ENCODE measurements at places on chromosomes 7 and 10.

DNA sequence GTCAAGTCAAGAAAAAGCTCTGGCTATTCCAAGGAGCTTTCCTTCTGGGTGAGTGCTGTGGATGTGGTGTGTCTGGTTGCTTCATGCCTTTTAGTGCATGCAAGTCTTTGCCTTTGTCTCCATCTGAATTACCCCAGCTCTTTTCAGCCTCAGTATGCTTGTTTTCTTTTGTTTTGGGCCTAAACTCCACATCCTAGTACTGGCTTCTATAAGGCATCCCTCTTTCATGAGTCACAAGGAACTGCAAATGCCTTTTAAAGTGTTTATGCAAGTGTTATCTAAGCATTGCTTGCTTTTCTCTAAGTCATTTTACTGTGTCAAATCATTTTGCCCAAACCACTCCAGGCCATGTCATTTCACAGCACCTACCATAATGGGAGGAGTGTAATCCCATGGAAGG, 132.1 kb downstream of the PLCE1 start:
- no peak for DNase-seq

GRCh38 chr10:72409167-72409566, 54.4 kb upstream of the DNAJB12 start:
- no peak for DNase-seq

DNA sequence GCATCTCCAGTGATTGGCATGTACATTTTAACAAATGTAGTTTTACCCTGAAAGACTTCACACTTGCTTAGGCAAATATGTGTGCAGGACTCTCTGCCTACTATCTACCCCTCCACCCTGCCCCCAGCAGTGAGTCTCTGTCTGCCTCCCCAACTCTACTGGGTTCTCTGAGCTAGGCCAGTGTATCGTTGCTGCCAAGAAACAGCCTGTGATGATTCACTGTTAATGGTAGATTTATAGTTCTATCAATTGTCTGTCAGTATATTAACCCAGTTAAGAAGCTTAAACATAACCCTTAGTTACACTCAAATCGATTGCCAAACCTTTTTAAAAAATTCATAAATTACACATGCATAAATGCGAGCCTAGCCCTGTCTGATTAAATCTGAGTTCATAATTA, 137.0 kb downstream of the SND1 start:
- DNase-seq: no peak

DNA sequence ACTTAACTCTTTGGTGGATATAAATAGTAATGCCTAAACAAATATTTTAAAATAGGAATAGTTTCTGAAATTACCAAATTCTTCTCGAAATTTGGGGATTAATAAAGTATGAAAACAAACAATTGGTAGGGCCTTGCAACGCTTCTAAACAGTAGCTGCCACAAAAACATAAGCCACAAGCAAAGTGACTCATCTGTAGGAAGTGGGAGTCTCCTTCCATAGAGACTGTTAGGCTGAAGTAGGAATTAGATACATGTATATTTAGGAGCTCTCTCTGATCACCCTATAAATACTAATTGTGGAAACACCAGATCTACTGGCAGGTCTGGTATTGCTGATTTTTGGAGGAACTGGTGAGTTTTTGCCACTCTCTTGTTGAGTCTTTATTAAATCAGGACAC, 5.7 kb upstream of the LMOD2 start:
- no peak for DNase-seq

DNA sequence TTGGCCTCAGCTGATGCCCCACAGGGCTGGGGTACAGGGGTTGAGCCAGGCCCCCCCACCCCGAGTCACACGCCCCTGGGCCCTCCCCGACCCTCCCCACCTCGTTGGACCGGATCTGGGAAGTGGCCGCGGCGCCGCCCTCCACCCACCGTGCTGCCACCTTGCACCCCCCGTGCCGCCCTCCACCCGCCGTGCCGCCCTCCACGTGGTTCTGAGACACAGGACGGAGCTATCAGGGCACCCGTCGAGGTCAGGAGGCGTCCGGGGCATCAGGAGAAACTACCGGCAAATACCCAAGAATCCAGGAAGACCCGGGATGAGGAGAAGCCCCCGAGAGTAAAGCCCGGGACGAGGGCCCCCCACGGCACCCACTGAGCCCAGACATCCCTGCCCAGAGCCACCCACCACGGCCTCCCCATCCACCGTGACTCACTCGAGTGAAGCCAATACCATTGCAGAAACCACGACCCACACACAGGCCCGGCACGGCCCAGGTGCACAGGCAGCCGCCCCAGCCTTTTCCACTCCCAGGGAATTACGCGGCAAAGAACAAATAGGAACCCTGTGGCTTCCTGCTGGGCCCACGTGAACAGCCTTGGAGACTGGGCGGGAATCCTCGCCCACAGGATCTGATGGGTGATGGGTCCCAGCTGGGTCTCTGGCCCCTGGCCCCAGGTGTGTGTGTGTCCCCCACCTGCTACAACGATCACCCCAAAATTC, 34.0 kb downstream of the ADAP1 start:
- no peak for DNase-seq

- no peak for DNase-seq
Measured at GRCh38 chr7:54722026-54722425, 37.0 kb downstream of the SEC61G start.

DNA sequence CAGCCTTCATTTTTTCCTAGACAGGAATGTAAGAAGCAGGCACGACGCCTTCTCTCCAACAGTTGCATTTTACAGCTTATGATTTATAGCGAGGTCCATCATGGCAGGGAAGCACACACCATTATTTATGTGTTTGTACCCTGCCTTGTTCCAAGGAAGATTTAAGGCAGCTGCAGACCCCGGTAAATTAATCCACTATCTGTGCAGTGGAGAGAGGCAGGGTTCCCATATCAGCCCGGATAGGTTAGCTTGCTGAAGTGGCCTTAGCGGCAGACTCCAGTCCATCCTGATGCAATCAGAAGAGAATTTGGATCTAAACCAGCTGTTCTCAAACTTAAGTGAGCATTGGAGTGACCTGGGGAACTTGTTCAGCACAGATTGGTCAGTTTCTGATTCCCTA, 359.4 kb downstream of the GALNT17 start:
- no peak for DNase-seq

- DNase-seq: no peak
Measured at GRCh38 chr7:85065306-85065705, 121.5 kb downstream of the SEMA3D start.

DNA sequence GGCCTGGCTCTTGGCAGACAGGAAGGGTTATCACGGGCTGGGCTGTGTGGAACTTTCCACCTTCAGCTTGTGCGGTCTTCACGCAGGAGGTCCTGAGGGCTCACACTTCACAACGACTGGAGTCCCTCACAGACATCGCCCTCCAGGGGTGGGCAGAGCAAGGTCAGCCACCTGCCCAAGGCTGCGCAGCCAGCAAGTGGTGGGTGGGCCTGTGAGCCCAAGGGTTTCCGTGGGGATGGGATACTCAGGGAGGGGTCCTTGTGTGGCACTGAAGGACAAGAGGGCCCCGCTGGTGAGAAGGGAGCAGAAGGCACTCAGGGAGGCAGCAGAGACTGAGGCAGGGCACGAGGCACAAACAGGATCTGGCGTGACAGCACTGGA, 22.0 kb downstream of the PDIA4 start:
- DNase-seq: no peak

DNA sequence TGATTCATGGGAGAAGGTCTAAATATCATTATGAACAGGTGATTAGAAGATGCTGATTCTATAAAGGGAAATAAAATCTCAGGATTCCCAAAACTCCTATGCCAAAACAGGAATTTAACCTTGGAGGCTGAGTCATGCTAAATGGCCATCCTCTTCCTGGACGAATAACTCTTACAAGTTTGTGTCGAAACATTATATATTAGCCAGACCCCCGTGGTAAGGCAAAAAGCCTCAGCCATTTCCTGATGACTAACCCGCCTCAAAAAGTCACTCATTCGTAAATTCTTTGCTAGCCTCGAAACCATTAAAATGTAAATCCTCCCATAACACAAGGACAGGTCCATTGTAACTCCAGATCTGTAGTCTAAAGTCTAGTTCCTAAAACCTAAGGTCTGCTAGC, 32.0 kb downstream of the CUL2 start:
- DNase-seq: no peak

DNA sequence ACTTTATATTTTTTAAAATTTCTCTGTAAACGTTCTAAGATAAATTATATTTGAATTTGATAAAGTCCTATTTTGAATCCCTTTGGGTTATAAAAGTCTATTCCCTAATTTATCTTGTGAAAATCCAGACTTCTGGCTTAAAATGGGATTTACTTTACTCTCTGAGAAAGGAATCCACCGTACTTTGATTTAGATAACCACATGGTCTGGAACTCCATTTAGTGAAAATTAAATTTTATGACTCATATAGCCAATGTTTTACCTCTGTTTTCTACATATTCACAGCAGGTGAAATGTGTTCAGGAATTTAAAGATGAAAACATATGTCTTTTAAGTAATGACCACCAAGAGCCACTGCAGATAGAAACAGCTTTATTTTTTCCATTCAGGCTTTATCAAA, 141.8 kb upstream of the FGFR2 start:
- DNase-seq: no peak

DNA sequence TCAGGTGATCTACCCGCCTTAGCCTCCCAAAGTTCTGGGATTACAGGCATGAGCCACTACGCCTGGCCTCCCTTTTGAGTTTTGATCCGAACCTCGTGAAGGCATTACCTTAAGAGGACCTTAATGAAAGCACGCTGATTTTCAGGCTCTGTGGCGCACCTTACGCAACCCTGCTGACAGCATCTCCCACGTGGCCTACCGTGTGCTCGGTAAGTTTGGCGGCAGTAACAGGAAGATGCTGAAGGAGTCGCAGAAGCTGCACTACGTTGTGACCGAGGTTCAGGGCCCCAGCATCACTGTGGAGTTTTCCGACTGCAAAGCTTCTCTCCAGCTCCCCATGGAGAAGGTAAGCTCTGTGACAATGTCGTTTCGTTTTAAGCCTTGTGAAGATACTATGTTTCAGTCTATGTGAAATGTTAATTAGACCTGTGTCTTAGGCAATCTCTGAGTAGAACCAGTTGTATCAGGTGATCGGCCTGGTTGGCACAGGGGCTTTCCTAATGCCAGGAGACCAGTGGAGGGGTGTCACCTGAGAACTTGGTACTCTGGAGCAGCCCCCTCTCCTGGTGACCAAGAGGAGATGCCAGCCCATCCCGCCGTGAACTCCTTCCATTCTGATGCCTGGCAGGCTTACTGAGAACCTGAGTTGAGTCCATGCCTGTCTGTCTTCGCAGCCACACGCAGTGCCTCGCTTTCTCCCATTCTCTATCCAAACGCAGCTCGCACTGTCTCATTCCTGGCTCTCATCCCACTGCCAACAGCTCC, 43.5 kb downstream of the TRRAP start:
- DNase-seq: no peak

DNA sequence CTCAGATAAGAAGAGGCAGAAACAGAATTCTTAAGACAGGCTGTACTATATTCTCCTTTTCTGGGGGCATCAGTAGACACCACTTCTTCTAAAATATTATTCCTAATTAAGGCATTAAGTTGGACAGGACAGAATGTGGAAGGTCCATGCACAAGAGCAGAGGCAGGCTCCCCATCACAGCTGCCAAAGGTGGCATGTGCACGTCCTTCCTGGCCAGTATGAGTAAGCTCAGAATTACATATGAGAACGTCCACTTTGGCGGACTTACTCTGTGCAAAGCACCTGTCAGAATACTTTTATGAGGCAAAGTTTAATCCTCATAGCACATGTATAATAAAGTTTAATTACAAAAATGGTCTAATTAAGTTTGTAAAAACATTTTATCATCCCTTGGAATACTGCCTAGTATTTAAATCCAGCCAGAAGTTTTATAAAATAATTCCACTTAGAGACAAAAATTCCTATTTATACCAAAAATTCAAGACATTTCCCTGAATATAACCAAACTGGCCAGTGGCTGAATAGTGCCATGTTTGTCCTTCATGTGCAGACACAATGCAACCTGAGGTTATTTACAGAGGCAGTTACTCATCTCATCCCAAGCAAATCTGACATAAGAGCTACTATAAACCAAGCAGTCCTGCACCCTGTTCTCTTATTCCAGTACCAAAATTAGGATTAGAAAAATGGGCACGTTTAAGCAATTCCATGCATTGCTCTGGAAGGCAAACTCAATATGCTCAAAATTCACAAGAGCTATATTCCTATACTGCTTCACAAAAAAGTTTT, 65.5 kb downstream of the CACUL1 start:
- DNase-seq: no peak

GRCh38 chr7:35802649-35803048, 1.8 kb downstream of the SEPTIN7 start:
- no peak for DNase-seq

GRCh38 chr7:37318541-37318940, 130.1 kb downstream of the ELMO1 start:
- no peak for DNase-seq

- DNase-seq: no peak
Measured at GRCh38 chr7:92731335-92732063, 104.9 kb downstream of the CDK6 start.

GRCh38 chr7:28473571-28474281, 61.4 kb downstream of the CREB5 start:
- no peak for DNase-seq

GRCh38 chr7:618539-619367, 99.1 kb upstream of the PDGFA start:
- no peak for DNase-seq

DNA sequence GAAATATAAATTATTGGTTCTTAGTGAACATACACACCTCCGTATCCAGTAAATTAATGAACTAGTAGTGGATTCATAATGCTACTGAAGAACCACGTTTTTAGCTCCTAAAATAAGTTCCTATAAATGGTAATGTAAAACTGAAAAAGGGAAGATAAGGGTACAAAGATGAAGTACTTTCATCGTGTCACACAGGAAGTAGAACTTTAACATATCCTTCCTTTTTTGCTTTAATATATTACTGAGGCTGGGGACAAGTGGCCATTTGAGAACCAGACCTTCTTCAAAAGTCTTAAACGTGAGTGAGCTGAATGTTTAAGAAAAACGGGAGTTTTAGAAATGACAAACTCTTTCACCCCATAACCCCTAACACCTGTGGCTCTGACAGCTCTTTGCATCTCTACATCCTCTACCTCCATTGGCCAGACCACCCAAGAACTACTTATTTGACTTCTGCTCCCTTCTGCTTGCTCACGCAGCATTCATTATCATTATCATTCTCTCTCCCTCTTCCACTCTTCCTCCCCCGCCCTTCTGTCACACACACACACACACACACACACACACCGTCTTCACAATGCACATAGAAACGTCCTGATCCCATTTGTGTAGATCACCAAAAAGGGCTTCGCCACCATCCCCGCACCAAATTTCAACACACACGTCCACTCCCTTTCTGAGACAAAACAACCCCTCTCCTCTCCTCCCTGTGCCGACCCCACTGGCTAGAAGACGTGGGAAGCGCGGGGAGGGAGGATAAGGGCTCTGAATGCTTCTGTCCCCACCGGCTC, 677 bp downstream of the SKAP2 start:
- DNase-seq: no peak

- no peak for DNase-seq
Measured at GRCh38 chr10:47095848-47096612, 184.8 kb downstream of the PTPN20 start.

Measured in D721Med (cell line).